ENCODE measurements at places on chromosomes 7 and 10. TPM values are rescaled to one million over a fixed set of nuclear protein-coding genes. Genes with fewer than 3 reads are reported as not detected.

ETV1 gene
- 50.3 TPM for total RNA-seq

- DNase-seq = no peak
Measured at GRCh38 chr10:94357193-94357592, 5.5 kb downstream of the NOC3L start.

HYAL4 gene
- not detected for total RNA-seq

GRCh38 chr10:71765176-71765904, 8.0 kb downstream of the VSIR start:
- no peak for DNase-seq

DOCK1 gene
- total RNA-seq = 63.9 TPM

ATRNL1 gene
- total RNA-seq = 0.74 TPM

DNA sequence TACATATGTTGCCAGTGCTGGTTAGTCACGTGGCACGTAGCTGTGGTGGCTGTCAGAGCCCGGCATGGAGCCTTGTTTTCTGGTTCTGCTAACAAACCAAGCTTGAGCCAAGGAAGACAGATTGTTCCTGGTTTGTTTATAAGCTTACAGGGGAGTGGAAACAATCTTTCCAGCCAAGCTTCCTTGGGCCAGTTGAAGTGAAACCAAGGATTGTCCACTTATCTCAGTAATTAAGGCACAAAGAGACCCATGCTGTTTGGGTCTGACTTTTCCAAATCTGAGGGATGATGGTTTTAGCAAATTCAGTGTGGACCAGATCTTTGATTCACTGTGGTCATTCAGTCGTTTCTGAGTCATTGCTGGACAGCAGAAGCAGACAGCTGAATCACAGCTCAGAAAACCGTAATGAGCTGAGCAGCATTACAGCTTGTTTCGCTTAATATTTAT, 297.3 kb upstream of the COBL start:
- DNase-seq = no peak

DNA sequence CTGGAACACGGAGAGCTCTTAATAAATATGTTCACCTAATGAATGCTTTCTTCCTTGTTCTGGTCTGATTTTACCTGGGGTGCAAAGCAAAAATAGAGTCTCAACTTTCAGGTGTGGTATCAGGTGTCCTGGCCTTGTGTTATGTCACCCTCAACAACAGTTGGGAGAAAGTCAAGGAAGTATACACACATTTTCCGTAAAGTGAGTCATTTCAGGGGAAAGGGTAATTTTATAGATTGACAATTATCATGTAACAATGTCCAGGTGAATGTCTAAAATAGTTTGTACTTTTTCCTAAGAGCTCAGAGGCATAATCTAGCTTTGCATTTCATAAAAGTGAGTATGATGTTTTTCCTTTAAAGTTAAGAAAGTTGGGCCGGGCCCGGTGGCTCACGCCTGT, 287.4 kb downstream of the SKIDA1 start:
- no peak for DNase-seq

STAG3 gene
- total RNA-seq = not detected

- DNase-seq = no peak
Measured at GRCh38 chr10:121183707-121184106, 332.5 kb downstream of the WDR11 start.

- DNase-seq = no peak
Measured at GRCh38 chr7:31493714-31494181, 20.1 kb upstream of the ITPRID1 start.

- DNase-seq = no peak
Measured at GRCh38 chr7:145431834-145432233, 596.0 kb upstream of the TPK1 start.

AQP1 gene
- 1,228 TPM for total RNA-seq

SLC16A9 gene
- 1.1 TPM for total RNA-seq

ZNF467 gene
- 19.1 TPM for total RNA-seq

DNA sequence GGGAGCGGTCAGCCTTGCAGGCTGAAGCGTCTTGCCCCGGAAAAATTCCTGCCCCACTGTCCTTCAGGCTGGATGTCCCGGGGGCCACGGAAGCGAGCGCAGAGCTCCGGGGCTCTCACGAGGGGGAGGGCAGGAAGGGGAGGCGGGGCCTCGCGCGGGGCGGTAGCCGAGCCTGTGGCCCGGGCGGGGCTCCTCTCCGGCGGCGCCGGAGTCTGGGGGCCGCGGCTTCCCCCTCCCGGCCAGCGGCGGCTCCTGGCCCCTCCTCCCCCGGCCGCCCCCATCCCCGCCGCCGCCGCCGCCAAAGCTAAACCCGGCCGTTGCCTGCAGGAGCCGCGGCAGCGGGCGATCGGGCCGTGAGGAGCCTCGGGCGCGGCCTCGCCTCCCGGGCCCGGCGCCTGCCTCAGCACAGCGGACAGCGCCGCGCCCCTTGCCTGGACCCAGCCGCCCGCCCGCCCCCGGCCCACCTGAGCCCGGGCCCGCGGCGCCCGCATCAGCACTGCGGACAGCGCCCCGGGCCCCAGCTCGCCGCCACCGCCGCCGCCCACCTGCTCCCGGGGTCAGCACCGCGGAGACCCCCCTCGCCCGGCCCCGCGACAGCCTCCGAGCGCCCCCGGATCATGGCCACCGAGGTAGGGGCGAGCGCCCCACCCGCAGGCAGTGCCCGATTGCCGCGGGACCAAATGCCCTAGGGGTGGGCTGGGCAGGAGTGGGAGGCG, at the start of gene GOLGA7B:
GOLGA7B (plus strand) TSS at position 157 of the 716 bp plus-strand sequence; CDS start at position 618, 461 bp downstream.
- peak; percentile 50 for DNase-seq

PDE1C gene
- total RNA-seq = 5.8 TPM

GRCh38 chr7:129939881-129940280, 12.9 kb downstream of the UBE2H start:
- DNase-seq = no peak

MNX1 gene
- 1.5 TPM for total RNA-seq

GRCh38 chr7:126223729-126224128, 1029.0 kb downstream of the GRM8 start:
- DNase-seq = no peak

GRCh38 chr7:12692479-12693259, 5.2 kb downstream of the ARL4A start:
- DNase-seq = no peak

Measured in upper lobe of left lung (tissue), 6 donors.